ENCODE measurements at places on chromosomes 7 and 10.

DNA sequence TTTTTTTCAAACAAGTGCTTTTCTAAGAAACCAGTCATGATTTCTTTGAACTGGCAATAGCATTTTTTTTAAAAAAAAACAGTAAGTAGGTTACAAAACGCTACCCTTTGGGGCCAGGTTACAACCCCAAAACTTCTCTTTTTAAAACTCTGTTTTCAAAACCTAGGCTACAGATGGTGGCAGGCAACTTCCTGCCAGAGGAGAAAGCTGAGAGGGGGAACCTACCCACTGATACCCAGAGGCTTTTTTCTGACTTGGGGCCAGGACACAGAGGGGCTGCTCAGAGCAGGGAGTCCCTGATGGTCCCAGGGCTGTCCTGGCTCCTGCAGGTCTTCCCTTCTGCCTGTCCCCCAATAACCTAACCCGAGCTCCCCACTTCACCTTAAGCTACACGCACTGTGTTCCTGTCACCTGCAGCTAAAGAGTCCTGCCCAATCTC lies 6.9 kb downstream of the STN1 start:
- DNase-seq: no peak

- no peak for DNase-seq
Observed at GRCh38 chr10:30823651-30824050, 194.1 kb upstream of the LYZL2 start.

GRCh38 chr7:93307131-93307660 lies 75.0 kb downstream of the VPS50 start:
- no peak for DNase-seq

DNA sequence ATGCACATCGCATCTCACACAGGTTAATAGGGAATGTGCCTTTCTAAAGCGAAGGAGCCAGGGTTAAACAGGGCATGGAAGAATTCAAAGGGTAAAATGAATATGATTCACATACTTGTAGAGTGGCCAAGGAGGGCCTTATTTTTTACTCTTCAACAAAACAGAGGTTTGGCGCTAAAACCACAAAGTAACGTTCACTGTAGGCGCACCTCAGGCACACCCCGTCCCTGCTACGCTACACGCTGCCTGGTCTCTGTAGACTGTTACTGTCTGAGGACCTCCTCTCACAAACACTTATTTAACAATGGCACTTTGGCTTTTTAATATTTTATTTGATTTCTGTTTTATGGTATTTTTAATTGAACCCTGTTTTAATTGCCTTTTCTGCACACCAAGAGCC lies 462.1 kb upstream of the GALNT17 start:
- no peak for DNase-seq

DNA sequence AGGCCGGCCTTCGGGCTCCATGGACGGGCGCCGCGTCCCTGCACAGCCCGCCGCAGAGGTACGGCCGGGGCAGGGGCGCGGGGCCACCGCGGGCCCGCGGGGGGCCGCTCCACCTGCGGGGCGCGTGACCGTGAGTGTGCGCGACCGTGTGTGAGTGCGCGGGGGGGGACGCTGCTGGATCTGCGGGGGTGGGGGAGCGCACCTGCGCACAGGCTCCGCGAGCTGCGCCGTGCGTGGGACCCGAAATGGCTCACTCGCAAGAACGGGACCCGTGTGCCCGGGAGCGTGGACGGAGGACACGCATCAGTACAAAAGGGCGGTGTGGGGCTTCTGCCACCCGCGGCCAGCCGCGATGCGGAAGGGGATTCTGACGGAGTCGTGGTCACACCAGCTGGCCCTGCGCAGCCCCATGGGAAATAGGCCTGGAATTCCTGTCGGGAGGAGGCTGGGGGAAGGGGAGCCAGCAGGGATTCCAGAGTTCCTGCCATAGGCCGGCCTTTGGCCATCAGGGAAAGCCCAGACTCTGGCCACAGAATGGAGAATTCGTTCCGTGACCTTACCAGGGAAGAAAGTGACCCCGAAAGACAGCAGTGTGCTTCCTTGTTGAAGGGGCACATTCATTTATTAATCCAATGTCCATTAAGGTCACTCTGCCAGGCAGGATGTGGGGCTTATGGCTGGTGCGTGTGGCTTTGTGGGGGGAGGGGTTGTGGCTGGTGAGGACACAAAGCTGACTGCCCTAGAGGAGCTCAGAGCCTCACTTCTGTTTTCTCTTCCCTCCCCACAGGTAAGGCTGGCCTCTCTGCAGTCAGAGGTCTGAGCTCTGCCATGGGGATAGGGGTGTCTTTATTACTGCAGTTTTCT lies 494 bp downstream of the REPIN1 start:
- peak; percentile 61 for DNase-seq
